T-helper 2 cell (primary cell): ENCODE measurements at places on chromosomes 13 and 19.
A peak's percentile ranks its signal among the peaks of the same experiment; 100 is the strongest.

DNA sequence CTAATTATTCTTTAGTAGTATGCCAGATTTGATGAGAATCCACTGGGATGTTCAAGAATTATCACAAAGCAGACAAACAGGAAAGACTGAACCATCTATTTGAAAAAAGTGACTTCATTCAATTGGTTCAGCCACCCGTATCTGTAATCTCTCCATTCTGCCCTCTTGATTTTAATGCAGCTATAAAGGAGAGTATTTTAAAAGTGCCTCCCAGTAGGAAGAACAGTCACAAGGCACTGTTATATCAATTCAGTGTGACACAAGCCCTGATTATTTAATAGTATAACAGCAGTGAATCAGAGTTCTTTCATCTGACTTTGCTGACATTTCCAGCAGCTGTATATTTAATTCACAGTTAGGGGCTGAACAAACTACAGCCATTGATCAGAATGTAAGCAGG, 77.3 kb upstream of the SLAIN1 start:
- DNase-seq, result no peak

- DNase-seq, result no peak
Observed at GRCh38 chr13:30791354-30792001, 56.1 kb downstream of the ALOX5AP start.

DNA sequence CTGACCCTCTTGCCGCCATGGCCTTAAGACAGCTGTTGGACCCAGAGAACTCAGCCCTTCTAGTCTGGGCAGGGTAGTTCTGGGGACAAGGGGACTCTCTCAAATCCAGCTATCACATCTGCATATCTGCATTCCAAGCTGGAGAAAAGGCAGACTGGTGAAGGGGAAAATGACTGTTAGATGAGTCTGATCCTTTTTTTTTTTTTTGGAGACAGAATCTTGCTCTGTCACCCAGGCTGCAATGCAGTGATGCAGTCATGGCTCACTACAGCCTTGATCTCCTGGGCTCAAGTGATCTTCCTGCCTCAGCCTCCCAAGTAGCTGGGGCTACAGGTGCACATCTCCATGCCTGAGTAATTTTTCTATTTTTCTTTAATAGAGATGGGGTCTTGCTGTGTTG, 114.3 kb downstream of the SIPA1L3 start:
- no peak for DNase-seq

GRCh38 chr13:112867301-112867711, 101.7 kb upstream of the MCF2L start:
- DNase-seq, result no peak

DNA sequence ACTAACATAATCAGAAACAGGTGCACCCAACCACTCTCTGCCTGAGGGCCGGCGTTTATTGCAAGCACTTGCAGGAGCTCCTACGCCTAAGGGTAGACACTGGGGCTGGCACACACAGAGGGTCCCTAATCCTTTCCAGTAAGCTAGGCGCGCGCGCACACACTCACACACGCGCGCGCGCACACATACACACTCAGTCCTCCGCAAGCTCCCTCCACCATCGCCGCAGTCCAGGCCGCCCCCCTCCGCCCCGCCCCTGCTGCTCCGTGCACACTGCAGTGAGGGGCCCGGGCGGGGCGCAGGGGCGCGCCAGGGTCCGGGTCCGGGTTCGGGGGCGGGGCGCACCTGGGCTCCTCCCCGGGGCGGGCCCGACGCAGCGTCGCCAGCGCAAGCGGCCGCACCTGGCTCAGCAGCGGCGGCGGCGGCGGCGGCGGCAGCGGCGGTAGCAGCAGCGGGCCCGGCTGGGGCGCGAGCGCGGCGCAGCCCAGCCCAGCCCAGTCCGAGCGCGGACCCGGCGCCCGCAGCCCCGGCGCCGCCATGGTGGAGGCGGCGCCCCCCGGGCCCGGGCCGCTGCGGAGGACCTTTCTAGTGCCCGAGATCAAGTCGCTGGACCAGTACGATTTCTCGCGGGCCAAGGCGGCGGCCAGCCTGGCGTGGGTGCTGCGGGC, at the start of gene CAMSAP3:
CAMSAP3 (plus strand) TSS at position 398 of the 668 bp plus-strand sequence; CDS start at position 538, 140 bp downstream.
- peak; percentile 43 for DNase-seq

GRCh38 chr13:23231241-23231640, 50.5 kb downstream of the SGCG start:
- DNase-seq, result no peak

- no peak for DNase-seq
Observed at GRCh38 chr13:36130552-36131221, 495 bp downstream of the DCLK1 start.

DNA sequence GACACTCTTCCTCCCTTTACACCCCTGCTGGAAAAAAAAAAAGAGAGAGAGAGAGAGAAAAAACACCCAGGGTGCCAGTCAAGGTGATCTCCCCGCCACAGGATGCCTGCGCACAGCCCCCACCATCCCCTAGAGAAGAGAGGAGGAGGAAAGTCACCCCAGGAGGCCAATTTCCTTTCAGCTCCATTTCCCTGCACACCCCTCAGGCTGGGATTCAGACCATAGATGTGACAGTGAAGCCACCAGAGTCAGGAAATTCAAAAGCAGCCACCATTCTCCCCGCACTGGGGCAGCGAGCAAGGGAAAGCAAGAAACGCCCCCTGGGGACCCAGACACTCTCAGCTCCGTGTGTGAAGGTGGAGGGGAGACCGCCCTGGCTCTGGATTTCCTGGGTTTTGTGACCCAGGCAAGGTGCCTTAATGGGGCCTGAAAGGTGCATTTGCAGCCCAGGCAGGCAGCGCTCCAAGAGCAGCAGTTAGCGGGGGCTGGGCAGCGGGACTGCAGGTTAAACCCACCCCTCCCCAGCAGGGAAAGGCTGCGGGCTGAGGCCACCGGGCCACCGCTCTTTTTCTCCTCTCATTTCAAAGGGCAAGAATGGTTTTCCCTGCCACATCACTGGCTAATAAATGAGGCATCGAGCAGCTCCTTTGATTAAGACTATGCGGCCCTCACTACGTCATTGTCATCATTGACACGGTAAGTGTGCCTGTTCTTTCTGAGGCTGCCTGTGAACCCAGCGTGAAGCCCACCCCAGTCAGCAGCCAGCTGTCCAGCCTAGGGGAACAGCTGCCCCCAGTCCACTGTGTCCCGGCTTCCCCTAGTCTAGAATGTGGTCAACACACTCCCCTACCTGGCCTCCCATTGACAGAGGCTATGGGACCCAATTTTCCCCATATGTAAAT, 83.8 kb upstream of the TM9SF2 start:
- no peak for DNase-seq

DNA sequence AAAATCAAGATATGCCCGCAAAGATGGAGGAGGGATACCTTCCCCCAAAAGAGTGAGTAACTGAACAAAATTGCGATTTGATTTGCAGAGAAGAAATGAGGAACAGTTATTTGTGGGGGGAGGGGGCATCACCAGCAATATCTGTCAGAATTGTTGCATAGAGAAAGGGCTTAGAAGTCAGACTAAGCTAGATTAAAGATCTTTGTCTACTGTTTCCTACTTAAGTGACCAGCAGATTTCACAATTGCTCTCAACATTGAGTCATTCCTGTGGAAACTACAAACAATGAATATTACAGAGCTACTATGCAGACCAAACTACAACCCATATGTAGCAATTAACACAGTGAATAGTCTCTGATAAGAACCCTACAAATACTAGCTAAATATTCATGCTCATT, 27.4 kb downstream of the FPR3 start:
- no peak for DNase-seq

GRCh38 chr19:51509823-51510660, 8.4 kb upstream of the SIGLEC12 start:
- no peak for DNase-seq

- no peak for DNase-seq
Observed at GRCh38 chr13:36814465-36814864, 4.6 kb upstream of the RFXAP start.
